Endothelial cell of umbilical vein (primary cell): ENCODE measurements at places on chromosomes 3 and 15.

- DNase-seq, result no peak
Observed at GRCh38 chr3:117281371-117281770, 571.8 kb downstream of the TUSC7 start.

- DNase-seq, result no peak
Observed at GRCh38 chr15:72733941-72734738, 48.1 kb downstream of the BBS4 start.

- DNase-seq, result no peak
Observed at GRCh38 chr3:43214616-43215015, 71.7 kb upstream of the SNRK start.

- DNase-seq, result peak; percentile 42
Observed at GRCh38 chr15:78264304-78265136, at the start of gene DNAJA4. Gene DNAJA4 (plus strand): TSS chr15:78264562. CDS start chr15:78264764, 202 bp downstream.

GRCh38 chr3:30440880-30441279 lies 165.5 kb upstream of the TGFBR2 start:
- DNase-seq, result no peak

DNA sequence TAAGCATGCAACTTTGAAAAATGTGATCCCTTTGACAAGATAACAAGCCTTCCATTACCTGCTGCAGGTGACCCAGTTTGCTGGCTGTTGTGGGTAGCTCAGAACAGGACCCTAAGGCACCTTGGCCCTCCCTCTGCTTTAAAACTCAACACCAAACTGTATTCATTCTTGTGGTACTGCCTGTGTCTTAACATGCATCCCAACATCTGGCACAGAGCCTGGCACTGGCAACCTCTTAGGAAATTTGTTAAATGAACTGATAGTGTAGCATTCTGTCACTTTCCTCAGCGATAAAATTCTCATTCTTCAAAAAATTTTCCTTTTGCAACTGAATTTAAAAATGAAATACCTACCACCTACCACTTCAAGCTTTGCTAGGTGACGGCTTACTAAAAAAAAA lies 287.3 kb upstream of the ADAMTS9 start:
- no peak for DNase-seq

GRCh38 chr3:15199493-15200105 lies 6.4 kb upstream of the CAPN7 start:
- DNase-seq, result no peak
